GM13977 (cell line): ENCODE measurements at places on chromosomes 4 and X.

GRCh38 chr4:40099010-40099409 lies 42.4 kb downstream of the N4BP2 start:
- no peak for DNase-seq

GRCh38 chr4:3760841-3761240 lies 5.3 kb upstream of the ADRA2C start:
- DNase-seq, result no peak

- no peak for DNase-seq
Observed at GRCh38 chr4:7741946-7742806, 197.5 kb downstream of the AFAP1 start.

DNA sequence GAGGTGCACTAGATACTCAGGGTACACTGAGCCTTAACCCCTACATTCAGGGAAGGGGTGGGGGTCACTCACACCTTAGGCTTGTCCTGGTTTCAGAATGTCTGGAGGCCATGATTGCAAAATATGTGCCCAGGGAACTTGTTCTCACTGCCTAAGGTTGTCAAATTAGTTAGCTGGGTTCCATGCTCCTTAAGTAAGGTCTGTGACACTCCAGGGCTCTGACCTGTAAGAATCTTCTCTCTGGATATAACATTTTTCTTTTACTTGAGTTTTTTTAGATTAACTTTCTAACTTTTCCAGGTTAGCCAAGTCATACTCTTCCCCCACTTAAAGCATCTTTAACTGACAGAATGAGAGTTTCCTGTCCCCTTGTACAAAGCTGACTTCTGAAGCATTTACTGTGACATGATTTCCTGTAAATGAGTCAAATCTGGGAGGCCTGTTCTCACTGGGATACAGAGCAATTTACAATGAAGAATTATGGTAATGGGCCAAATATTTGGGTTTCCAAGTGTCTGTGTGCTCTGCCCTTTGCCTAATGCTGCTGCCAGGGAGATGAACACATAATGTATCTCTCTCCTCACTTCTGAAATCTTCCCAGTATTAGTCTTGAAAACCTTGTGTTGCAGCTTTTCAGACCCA lies 101.7 kb downstream of the GATB start:
- no peak for DNase-seq

DNA sequence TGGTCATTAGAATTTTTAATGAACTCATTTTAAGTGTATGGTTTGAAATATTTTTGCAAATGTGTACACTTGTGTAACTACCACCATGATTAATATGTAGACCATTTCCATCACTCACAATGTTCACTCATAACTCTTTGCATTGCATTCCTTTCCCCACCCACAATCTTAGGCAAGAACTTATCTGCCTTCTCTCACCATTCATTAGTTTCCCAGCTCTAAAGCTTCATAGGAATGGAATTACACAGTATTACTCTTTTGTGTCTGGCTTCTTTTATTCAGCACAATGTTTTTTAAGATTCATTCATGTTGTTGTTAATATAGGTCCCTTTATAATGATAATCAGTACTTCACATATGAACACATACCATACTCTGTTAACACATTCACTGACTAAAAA lies 106.1 kb downstream of the ARAP2 start:
- no peak for DNase-seq

DNA sequence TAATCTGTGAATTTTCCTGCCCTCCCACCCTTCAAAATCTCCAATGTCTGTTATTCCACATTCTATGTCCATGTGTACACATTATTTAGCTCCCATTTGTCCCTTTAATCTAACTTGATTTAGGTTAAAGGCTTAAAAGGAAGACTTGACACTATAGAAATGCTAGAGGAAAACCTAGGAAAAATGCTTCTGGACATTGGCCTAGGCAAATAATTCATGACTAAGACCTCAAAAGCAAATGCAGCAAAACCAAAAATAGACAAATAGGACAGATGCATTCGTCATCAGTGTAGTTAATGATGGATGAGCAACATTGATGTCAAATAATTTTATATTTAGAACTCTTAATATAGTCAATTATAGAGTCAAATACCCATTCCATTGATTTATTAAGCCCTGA lies 36.9 kb downstream of the INTU start:
- no peak for DNase-seq

- no peak for DNase-seq
Observed at GRCh38 chrX:118943102-118943501, 31.3 kb upstream of the LONRF3 start.

GRCh38 chr4:29142708-29143107 lies 1577.5 kb upstream of the PCDH7 start:
- DNase-seq, result no peak

GRCh38 chr4:89245459-89245858 lies 62.1 kb downstream of the GPRIN3 start:
- DNase-seq, result no peak

- no peak for DNase-seq
Observed at GRCh38 chr4:153523941-153524386, 57.8 kb downstream of the TMEM131L start.

- DNase-seq, result no peak
Observed at GRCh38 chr4:96315815-96316214, 475.9 kb downstream of the PDHA2 start.

GRCh38 chr4:152693871-152694270 lies 14.1 kb upstream of the TMEM154 start:
- DNase-seq, result no peak

DNA sequence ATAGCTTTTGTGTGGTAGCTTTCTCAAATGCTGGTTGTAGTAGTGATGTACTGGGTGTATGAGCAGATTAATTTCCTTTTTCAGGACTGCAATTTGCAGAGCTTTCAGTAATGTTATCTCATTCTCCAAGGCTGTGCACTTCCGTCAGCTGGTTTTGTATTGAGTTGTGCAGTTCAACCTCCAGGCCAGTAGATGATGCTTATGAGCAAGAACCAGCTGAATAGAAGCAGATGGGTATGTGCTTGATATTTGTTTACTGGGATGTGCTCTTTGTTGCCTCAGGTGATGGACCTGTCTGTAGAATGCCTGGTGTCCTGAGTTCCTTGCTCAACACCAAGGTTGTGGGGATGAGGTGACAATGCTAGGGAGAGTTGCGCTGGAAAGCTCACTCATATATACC lies 462.8 kb downstream of the PCDH18 start:
- no peak for DNase-seq

- peak; percentile 59 for DNase-seq
Observed at GRCh38 chr4:73222466-73223257, 35.9 kb downstream of the ANKRD17 start.

- DNase-seq, result no peak
Observed at GRCh38 chrX:18010253-18010652, 149.2 kb upstream of the RAI2 start.

GRCh38 chr4:136803433-136803832 lies 728.9 kb downstream of the PCDH18 start:
- DNase-seq, result no peak

GRCh38 chrX:153766098-153766817 lies 2.2 kb downstream of the PLXNB3 start:
- peak; percentile 39 for DNase-seq

GRCh38 chrX:15663439-15663838 lies 1.2 kb downstream of the CLTRN start:
- DNase-seq, result no peak

DNA sequence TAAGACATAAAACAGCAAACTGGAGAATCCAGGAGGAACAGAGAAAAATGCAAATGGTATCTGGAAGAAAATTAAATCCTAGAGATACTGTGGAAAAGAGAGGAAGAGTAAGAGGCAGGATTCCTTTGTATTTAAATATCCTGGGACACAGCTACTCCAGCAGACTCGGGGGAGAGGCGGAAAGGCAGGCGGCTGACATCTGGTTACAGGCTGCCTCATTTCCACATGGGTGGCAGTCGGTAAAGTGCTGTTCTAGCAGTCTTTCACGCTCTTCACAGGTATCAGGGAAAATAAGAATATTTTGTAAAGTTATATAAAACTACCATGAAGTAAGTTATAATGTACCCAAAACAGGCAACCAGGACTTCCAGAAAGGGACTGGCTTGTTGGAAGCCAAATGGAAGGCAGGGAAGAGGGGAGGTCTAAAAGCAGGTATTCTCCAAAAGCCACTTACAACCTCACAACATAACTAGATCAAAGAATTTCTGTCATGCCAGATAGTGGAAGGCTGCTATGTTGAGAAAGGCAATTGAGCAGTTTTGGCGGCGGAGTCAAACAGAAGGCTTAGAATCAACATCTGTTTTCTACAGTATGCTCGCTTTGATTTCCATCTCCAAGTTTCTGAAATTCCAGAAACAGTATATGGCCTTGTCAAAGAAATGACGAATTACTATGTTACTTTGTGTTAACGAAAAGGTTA lies 1.3 kb upstream of the TIGD2 start:
- DNase-seq, result no peak

- no peak for DNase-seq
Observed at GRCh38 chr4:6770581-6771228, 11.8 kb upstream of the KIAA0232 start.

GRCh38 chr4:76589402-76589801 lies 154.4 kb downstream of the SHROOM3 start:
- no peak for DNase-seq

DNA sequence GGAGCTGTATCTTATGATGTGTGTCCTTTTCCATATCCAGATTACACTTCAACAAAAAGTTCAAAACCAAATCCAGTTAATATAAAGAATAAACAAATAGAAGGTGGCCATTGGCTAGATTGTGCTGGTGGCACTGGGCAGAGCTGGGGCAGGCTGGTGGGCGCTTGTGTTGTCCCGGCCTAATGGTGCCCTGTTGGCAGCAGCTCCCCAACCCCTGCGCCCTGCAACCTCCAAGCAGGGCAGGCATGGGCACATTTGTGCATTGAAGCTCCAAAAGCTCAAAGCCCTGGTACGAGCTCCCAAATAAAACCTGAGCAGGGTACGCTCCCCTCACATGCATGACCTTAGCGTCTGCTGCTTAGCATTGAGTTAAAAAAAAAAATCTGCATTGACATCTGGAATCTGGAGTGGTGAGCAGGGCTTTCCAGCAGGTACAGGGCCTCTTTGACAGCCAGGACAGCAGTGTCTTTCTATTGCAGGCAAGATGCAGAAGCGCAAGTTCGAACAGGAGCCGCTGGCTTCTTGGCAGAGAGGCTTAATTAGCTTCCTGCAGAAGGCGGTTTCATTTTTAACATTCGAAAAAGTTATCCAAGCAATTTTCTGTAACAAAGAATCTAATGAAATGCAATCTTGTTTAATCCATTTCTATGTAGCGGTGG lies 25.9 kb upstream of the NYX start:
- no peak for DNase-seq

DNA sequence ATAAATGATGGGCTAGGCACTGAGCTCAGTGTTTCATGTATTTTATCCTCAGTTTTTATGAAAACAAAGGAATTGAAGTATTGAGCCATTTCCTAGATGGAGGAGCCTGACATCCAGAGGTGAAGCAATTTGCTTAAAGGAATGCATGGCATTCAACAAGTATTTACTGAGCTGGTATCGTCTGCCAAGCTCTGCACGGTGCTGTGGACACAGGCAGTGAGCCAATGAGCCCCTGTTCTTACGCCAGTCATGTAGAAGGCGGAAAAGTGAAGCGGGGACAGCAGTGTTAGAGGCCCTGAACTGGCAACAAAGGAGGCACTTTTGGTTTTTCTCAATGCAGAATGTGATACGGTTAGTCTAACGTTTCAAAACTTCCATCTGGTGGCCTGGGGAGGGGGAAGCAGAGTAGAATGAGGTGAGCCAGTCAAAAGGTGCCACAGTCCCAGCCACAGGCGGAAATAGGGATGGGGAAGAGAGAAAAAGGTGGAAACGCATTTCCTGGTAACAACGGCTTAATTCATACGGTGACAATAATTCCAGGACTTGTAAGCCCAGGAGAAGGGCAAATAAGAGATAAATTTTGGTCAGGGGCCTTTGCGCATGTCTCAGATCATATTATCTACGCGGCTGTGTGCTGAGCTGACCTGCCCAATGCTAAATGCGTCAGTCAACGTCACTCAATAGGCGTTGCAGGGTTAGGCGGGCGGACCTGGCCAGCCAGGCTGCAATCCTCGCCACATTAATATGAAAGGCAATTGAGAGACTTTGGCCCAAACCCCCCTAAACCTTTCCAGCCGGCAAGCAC lies 133.9 kb downstream of the AFAP1 start:
- DNase-seq, result no peak

GRCh38 chr4:113290666-113291065 lies 241.2 kb downstream of the ANK2 start:
- DNase-seq, result no peak

DNA sequence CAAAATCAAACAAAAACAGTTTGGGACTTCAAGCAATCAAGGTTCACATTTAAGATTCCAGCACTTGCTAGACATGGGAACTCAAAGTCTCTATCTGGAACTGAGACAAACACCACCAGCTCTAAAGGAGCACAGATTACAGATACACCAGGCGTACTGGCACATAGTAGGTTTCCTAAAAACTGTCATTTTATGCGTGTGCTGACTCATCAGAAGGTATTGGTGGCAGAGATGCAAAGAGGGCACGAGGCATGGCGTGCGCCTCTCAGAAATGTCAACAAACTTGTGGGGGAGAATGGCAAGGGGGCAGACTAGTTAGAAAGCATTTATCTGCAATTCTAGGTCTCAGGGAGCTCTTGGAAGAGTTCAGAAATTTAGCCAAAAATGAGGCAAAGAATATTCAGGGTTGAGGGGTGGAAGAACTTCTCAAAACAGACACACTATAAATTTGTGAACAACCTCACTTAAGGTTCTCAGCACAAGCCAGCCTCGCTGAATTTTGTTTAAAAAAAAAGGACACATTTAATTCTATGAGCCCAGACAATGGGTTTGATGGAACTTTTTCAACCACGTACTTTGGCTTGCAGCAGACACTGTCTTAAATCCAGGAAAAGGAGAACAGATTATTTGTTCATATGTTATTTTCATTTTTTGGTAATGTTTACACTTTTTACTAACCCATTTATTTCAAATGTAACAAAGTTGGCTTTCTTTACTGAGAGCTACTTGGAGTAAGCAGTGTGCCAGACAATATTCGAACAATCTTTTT lies 100.0 kb downstream of the SHISA3 start:
- DNase-seq, result no peak

- DNase-seq, result no peak
Observed at GRCh38 chr4:67101612-67102011, 443.7 kb downstream of the CENPC start.

- no peak for DNase-seq
Observed at GRCh38 chr4:91838181-91838861, 465.4 kb upstream of the GRID2 start.

- no peak for DNase-seq
Observed at GRCh38 chrX:13266641-13267345, 53.1 kb downstream of the ATXN3L start.

DNA sequence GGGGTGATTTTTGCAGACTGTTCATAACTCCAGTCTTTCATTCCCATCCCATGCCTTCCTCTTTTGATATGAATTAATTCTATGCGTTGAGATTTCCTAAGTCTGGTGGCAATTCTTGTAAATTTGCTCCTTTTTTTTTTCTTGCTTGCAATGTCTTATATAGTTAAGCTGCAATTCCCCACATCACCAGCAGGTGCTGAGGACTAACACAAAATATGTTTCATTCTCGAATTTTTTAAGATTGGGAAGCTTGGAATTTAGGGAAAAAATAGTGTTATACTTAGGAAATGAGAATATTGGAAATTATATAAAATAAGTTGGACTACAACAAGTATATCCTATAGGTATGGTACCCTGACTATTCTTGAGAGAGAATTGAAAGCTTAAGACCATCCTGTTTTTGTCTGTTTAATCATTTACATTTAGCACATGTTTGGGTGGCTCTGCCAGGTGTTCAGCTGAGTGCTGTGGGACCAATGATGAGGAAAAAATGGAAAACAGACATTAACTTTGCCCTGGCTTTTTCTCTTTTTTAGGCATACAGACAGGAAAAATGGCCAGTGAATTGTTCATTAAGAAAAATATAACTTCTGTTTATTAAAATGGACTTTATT lies 30.2 kb downstream of the AFF2 start:
- no peak for DNase-seq

GRCh38 chr4:23660865-23661264 lies 229.0 kb downstream of the PPARGC1A start:
- no peak for DNase-seq
